ENCODE measurements at places on chromosomes 7 and 10.

GRCh38 chr7:7653593-7654187 lies 13.1 kb downstream of the UMAD1 start:
- peak; percentile 39 for DNase-seq

DNA sequence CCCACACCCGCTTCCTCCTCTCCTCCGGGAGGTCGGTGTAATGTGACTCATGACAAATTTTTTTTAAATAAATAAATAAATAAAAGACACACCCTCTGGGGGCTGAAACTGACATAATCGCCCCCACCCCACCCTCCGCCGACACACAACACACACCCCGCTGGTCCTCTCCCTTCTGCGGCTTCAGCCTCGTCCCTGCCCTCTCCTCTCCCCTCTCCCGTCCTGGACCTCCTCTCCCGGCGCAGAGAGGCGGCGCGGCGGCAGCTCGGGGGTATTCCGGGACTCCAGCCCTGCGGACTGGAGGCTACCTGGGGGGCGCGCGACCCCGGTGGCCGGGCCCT lies 686 bp downstream of the ABI1 start:
- DNase-seq: peak; percentile 46

DNA sequence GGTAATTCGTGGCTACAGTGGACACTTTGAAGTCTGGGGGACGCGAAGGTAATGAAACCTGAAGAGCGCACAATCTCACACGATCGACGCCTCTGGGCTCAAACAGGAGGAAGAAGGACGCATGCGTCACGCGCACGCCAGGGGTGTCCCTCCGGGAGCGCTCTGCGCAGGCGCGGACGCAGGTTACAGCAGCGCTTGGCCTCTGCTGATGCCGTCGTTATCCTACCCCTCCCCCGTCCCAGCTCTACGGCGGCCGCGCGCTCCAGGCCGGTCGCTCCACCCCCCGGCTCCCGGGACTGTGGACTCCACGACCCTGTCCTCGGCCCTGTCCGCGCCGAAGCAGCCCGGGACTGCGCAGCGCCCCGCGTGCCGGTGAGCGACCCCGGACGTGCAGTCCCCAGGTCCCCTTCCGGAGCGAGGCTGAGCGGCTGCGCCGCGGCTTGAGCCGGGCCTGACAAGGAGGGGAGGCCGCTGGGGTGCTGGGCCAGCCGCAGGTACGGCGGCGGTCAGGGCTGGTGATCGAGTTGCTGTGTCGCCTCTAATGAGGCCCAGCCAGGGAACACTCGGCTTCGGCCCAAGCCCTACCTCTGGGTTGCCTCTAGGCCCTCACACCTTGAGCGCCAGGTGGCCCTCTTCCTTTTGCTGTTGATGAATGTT lies at the start of gene TMEM106B:
Gene TMEM106B, plus strand, starts transcription at position 241 of the 657 bp plus-strand sequence. CDS start 3,517 bp downstream, outside the sequence.
- DNase-seq: peak; percentile 97

- no peak for DNase-seq
Observed at GRCh38 chr10:17344206-17344605, 110.2 kb downstream of the ST8SIA6 start.

GRCh38 chr7:134783294-134784069 lies 4.0 kb downstream of the CALD1 start:
- DNase-seq: no peak

- DNase-seq: no peak
Observed at GRCh38 chr7:157150882-157151281, 12.2 kb downstream of the UBE3C start.

- DNase-seq: no peak
Observed at GRCh38 chr10:48501787-48502771, 102.8 kb downstream of the ARHGAP22 start.

GRCh38 chr10:105837951-105838350 lies 1196.9 kb downstream of the SORCS3 start:
- DNase-seq: peak; percentile 27

DNA sequence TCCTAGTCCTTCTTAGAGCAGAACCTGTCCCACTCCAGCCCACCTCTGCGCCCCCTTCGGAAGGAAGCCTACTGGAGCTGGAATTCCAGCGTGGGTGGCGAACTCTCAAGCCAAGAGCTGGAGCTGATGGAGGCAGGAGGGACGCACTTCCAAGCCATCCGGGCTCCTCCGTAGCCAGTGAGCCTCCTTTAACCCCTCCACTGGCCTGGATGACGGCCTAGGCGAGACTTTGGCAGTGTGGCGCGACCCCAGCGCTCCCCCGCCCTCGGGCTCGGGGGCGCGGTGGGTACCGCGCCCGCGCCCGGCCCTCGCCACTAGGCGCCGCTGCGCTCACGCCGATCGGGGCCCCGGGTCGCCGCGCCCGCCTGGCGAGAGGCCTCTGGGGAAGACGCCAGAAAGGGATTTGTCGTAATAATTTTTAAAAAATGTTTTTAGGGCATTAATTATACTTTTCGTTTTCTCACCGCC lies 5.1 kb upstream of the EMX2 start:
- DNase-seq: peak; percentile 35

DNA sequence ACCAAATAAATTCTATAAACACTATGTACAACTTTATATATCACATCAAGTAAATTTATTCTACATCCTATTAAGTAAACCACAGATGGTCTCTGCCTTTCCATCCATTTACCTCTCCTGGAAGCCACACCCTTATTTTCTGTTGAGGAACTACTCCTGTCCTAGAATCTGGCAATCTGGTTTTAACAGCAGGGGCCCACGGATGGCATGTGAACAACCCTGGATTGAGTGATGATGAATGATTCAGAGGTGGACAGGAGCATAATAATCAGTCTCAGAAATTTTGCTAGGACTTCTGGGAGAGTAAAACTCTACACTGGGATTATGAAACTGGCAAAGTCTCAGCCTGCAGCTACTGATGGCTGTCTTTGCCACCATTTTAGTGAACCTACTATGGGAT lies 54.1 kb downstream of the CDK6 start:
- DNase-seq: no peak

DNA sequence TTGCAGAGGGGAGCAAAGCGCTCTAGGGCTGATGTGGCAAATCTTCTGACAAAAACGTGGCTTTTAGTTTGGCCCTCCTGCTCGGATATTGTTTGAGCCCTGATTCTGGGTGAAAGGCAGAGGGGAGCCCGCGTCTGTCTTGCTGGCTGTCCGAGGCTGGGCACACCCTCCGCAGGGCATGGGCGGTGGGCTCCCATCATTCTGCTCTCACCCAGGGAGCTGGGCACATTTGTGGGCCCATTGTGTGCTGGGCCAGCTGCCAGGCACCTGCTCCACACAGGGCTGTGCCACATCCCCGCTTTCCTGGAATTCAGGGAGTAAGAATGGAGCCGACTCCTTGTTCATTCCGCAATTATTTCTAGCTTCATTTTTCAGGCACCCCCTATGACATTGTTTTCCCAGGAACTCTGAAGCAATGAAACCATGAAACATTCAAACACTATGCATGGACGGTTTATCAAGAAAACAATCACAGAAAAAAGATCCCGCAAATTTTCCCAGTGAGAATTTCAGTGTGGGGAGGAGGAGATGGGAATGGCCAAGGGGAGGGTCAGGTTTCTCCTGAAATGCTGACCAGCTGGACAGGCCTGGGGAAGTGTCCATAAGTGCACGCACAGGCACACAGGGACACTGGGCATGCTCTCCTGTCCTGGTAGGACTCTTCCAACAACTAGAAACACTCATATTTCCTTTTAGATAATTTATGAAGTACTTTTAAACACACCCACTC lies 341.1 kb downstream of the CXCL12 start:
- DNase-seq: no peak

GRCh38 chr10:80279146-80279545 lies 10.3 kb downstream of the MAT1A start:
- DNase-seq: no peak

DNA sequence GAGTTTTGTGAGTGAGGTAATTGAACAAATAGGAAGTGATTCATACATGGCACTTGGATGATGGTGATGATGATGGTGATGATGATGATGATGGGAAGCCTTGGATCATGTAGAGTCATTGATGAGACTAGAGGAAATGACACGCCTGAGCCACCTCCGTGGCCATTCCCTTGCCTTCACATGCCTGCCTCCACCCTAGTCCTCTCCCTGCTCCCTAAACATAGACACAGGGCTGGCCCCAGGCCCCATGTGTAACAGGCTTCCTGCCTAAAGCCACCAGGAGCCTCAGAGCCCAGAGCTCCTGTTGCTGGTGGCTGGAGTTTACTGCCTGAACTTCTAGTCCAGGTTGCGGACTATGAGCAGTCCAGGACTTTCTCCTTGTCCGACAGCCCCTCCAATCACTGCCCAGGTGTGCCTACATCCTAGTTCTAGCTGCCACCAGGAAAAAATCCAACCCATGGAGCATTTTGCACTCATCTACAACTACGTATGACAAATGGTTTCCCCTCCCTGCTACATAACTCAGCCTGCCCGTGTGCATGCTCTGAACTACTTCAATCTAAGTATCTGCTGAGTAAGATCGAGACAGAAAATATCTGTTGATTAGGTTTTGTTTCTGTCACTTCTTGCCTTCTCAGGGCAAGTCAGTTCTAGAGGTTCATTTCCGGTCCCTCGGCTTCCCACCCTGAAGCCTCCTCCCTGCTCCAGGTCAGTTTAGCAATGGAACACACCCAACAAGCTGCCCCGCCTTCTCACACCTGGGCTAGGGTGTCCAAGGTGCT lies 35.5 kb upstream of the KDM7A start:
- DNase-seq: peak; percentile 90

All from activated CD4-positive, alpha-beta T cell treated with anti-CD3 and anti-CD28 coated beads, Interleukin-2, Interleukin-6, amounts not matched to agents 100 ng/mL and 50 ng/mL, durations not matched to agents 16 hours and 8 hours (primary cell).